ENCODE measurements at places on chromosomes 1 and 21.

DNA sequence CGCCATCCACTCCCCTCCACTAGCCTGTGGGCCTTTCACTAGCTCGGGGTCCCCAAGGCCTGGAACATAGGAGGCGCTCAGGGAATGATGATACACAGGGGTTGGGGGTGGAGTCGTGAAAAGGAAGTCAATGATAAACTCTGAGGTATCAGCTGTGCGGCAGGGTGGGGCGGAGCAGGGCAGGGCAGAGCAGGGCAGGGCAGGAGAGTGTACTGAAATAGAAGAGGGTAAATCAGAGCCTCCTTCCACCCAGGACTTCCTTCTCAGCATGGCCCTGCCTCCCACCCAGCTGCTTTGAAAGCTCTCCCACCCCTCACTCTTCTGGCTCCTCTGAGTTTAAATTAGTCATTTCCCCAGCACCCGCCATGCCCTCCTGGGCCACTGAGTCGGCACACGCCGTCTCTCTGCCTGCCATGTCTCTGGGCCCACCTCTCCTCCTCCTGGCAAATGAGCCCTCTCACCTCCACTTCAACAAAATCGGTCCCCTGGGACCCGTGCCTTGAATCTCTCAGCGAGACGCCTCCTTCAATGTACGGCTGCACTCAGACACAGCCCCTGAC is 16.9 kb downstream of the CAPZB start:
- DNase-seq = peak; percentile 65

DNA sequence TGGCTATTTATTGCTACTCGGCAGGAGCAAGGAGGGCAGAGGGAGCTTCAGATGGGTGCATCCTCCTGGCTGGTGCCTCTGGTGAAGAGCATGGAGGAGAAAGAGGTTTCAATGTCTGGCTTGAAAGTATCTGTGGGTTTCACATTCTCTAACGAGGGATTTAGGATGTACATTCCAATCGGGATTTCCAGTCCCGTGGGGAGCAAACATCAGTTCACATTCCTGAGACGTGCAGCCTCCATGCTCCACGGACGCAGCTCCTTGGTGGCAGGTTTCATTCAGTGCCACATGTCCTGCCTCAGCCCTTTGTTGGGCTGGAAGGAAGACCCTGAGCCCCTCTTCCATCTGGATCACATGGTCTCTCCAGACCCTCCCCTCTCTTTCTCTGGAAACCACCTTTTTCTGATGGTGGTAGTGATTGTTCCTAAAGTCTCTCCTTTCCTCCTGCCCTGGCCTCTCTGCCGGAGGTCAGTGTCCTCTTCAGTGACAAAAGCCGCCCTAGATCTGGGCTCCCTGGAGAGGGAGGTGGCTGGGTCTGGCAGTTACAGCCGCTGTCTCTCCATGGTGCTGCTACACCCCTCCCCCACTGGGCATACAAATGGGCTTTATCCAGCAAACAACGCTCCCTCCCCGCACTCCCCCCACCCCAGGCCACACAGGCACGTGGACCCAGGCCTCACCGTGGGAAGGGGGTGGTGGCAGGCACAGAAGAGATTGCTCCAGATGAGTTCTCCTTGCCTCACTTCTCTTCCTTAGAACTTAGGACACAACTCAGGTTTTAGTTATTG is 826 bp upstream of the CA14 start:
- DNase-seq = no peak

GRCh38 chr1:234649432-234650081 is 39.6 kb upstream of the IRF2BP2 start:
- DNase-seq = no peak

GRCh38 chr1:164660775-164661174 is 101.8 kb downstream of the PBX1 start:
- DNase-seq = no peak

DNA sequence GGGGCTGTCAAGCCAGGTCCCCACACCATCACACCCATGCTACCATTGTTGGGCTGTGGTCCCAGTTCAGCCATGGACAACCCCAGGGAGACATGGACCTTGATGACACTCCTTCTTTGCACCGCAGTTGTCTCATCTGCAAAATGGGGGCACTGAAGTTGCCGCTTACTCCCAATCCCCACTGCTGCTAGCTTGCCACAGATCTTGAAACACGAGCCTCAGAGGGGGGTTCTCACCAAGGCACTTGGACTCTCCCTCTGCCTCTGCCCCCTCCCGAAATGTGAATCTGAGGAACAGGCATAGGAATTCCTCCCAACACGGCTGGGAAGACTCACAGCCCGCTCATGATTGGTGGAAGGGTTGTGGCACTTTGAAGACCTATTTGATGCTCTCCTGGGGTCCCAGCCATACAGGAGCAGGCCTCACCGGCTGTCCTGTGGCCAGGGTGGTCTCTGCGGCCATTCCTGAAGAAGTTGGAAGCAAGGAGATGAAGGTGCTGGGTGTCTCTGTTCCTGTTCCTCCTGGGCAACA is 31.1 kb downstream of the RUNX3 start:
- DNase-seq = no peak

DNA sequence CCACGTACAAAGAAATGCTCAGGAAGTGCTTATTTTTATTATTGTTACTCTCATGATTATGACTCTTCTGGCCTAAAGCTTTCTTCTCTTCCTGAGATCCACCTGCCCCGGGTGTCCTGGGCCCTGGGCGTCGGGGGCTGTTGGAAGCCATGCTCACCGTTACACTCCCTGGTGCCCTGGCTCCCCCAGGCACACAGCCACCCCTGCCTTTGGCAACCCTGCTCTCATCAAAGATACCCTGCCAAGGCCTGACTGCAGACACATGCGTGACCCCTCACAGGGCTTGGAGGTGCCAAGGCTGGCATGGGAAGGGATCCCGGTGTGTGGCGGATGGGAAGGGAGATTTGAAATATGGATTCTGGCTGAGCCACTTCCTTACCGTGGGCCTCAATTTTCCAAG is 3.3 kb upstream of the KISS1 start:
- DNase-seq = no peak

All from activated CD4-positive, alpha-beta T cell treated with anti-CD3 and anti-CD28 coated beads, Interleukin-2, amount 50 U/mL, for 4 hours (primary cell).